BJ (cell line): ENCODE measurements at places on chromosomes 6 and 20. TPM values are rescaled to one million over a fixed set of nuclear protein-coding genes. Genes with fewer than 3 reads are reported as not detected.

GRCh38 chr6:9161731-9162130, 726.4 kb upstream of the SLC35B3 start:
- no peak for DNase-seq

DNA sequence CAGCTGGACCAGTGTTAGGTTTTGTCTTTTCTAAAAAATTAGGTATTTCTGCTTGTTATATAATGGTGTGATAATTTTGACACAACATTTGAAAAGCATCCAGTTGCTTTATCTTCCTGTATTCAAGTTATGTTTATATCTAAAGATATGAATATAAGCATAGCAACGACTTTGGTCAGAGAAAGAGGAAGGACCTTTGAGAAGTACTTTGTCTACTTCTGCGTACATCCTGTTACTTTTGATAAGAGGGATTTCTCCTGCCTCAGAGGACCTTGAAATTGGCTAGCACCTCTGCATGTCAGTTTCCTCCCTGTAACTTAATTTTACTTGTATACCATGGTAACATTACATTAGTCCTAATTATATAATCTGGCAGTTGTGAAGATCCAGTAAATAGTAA, 24.8 kb downstream of the PHF20 start:
- DNase-seq: no peak

CNR1 gene
- polyA plus RNA-seq: not detected in 2 replicates

ADGRF5 gene
- not detected in 2 replicates for polyA plus RNA-seq

GRCh38 chr6:158758941-158759479, 60.2 kb downstream of the EZR start:
- no peak for DNase-seq

KHDC1L gene
- 0.31 TPM in 1 of 2 replicates, not detected in the other for polyA plus RNA-seq
